Activated T-cell treated with anti-CD3 and anti-CD28 coated beads for 24 hours (primary cell): ENCODE measurements at places on chromosomes 12 and 14.

DNA sequence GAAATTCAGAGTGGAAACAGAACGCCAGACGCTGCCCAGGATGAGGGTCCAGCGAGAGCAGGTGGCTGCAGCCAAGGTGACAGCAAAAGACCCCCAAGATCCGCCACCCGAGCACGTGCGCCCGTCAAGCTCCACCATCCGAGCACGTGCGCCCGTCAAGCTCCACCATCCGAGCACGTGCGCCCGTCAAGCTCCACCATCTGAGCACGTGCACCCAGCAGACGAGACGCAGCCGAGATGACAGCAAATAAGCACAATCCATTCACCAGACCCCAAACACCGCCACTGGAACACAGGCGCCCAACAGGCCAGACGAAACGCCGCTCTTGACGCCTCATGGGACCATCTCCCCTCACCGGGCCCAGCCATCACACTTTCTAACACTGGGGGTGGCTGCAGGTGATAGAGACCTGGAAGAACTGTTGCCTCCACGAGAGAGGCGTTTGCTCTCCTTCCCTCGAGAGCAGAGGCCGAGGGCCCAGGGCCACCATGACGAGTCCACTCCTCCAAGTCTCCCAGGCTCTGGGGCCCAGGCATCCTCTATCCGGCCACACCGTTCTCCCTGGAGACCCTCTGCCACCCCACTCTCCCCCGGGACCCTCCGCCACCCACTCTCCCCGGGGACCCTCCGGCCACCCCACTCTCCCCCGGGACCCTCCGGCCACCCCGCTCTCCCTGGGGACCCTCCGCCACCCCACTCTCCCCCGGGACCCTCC lies 62.1 kb upstream of the GALNT9 start:
- no peak for DNase-seq

DNA sequence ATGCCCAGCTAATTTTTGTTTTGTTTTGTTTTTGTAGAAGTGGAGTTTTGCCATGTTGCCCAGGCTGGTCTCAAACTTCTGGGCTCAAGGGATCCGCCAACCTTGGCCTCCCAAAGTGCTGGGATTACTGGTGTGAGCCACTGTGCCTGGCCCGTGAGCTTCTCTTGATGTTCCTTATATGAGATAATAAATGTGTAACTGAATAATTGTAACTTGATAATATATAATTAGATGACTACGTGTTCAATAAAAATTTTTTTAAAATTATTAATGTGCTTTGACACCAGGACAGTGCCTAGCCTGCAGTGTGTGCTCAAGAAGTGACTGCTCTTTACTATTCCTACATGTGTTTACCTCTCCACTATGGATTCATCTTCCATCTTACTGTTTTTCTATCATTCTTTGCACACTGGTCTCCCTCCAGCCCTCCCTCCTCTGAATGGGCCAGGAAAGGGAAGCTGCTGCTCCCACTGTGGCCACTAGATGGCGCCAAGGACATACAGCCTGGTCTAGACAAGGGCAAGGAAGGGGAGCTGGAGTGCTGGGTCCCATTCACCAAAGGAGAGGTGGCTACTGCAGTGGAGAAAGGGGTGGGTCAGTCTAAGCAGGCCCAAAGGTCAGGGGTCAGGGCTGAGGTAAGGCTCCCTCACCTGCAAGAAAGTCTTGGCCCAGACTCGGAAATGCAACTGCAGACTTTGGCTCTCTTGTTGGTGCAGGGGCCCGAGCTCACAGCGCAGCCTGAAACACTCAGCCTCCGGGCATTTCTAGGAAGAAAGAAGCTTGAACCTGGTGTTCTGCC lies 14.7 kb upstream of the ZNF385A start:
- DNase-seq, result peak; percentile 82

GRCh38 chr12:80068173-80068572 lies 31.2 kb upstream of the OTOGL start:
- DNase-seq, result no peak

- no peak for DNase-seq
Measured at GRCh38 chr12:100995201-100995600, 200.6 kb downstream of the ANO4 start.

- no peak for DNase-seq
Measured at GRCh38 chr14:101589486-101590015, 28.3 kb downstream of the DIO3 start.

- peak; percentile 57 for DNase-seq
Measured at GRCh38 chr12:2752676-2753371, 41.9 kb upstream of the FKBP4 start.

DNA sequence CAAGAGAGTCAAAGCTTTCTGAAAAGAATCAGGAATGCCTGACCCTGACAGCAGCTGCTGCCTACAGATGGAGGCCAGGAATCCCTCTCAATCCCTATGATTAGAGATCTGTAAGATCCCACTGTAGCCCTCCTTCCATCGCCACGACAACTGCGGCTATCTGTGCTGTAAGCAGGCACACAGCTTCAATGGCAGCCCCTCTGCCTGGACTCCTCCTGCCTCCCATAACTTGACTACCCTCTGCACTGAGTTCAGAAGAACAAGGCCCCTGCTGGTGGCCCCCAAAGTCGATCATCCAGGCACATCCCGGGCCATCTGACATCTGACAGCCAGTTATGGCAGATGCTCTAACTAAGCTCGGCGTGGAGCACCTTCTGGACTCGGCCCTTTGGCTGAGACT lies 2.9 kb downstream of the CLMN start:
- no peak for DNase-seq

DNA sequence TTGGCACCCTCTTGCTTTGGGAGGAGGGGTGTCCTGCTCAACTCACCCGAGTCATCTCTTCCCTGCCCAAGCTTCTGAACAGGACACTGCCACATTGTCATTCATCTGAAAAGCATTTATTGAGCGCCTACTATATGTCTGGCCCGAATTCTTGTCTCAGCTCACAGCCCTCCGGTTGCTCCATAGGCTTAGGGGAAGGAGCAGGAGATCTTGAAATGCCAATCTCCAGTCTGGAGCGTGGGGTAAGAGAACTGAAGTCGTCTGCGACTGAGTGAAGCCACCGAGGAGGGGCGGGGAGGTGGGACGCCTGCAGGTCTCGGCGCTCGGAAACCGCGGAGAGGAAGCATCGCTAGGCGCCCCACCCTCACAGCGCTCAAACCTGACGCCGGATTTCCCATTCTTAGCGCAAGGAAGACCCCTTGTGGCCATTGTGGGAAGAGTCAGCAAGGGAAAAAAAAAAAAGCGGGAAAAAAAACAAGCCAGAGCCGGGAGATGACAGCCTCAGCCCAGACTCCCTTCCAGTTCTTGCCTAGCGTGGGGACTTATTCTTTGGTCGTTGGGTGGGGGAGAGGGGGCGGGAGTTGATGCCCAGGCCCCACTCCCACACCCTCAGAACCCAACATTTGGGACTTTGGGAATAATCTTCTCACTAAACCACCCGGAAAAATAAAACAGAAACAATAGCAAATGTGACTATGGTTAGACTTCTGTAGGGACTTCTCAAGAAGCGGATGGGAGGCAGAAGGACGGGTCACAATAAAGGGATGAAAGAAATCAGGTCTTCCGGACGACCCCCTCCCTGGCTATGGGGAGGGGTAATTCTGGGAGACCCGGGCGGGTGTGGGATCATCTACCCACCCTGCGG lies 28.2 kb upstream of the SMUG1 start:
- peak; percentile 58 for DNase-seq

GRCh38 chr14:65226824-65227604 lies 124.7 kb upstream of the MAX start:
- no peak for DNase-seq
